Ovary (tissue), 10 donors: ENCODE measurements at places on chromosomes 6 and 20. TPM values are rescaled to one million over a fixed set of nuclear protein-coding genes. Genes with fewer than 3 reads are reported as not detected.

DNA sequence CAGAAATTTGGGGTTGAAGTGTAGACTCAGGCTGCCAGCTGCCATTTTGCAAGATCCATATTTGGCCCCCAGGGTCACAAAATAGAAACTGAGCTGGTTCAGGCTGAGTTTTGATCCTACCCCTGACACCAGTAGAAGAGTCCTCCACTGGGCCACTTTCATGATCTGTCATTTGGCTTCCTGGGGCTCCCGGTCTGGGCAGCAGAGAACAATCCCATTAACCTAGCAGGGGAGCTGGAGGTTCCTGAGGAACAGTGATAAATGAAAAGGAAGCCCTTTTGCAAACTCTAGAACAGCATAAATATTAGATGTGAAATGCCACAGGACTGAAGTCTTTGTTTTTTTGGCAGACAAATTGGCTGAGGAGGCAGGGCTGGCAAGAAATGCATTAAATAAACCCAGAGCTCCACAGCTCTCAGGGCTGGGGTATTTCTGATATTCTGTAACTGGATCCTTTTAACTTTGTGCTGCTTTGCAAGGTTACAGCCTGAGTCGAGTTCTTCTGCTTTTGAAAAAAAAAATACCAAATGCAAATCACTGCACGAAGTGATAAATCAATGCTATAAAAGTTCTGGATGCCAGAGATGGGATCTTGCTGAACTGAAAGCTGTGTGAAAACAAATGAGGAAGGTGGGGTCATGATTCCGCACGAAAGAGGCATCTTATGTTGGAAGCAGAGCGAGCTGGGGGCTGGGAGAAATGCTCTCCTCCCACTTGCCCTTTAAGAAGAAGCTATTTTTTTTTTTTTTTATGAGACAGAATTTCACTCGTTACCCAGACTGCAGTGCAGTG is 64.4 kb downstream of the SULF2 start:
- no peak overlapping the region for H3K4me3 ChIP-seq
- H3K4me1 ChIP-seq = peaks cover 10% of the 10 kb centered on the region
- no peak overlapping the region for H3K27ac ChIP-seq
- no peaks in the 10 kb centered on the region for H3K36me3 ChIP-seq

DNA sequence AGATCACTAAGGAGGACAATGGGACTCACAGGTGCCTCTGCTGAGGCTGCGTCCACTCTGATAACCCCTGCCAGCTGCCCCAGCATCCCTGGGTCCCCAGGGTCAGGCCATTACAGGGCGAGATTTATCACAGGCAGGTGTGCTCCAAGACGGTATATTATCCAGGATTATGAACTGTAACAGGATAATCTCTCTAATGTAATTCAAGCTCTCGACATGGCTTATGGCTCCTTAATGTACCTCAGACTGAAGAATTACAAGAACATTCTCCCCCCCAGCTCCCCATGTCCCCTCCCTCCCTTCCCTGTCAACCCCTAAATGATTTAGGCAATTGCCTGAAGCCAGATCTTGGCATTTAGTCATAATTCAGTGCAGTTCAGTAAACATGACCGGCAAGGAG is 86.8 kb downstream of the NCR2 start:
- H3K4me3 ChIP-seq = no peak overlapping the region
- H3K36me3 ChIP-seq = no peaks in the 10 kb centered on the region
- peaks cover 5% of the 10 kb centered on the region for H3K4me1 ChIP-seq
- no peaks in the 10 kb centered on the region for H3K27me3 ChIP-seq
- no peak for DNase-seq

Gene COL21A1
- total RNA-seq = 2.9 TPM

Gene CFB
- 18.5 TPM for total RNA-seq

Gene SLC17A2
- not detected for total RNA-seq
